ENCODE measurements at places on chromosomes 11 and 22.

GRCh38 chr11:26102325-26102724, 229.6 kb upstream of the ANO3 start:
- DNase-seq: no peak

DNA sequence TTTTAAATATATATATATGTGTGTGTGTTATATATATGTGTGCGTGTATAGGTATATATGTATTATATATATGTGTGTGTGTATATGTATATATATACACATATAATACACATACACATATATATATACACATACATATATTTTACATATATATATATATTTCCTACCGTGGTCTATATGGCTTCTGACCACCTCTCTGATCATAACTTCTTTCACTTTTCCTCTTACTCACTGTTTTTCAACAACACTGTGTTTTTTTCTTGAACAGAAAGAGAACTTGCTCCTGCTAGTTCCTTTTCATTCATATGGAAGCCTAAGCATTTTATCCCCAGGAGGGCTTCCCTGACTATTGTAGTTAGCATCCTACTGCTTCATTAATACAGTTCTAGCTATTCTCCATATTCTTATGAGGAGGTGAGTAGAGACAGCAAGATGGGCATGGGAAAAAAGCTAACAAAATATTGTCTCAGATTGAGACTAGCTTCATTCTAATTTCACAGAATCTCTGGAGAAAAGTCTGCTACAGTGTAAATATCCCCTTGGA, 38.5 kb upstream of the CTSC start:
- DNase-seq: no peak

GRCh38 chr22:41517172-41518047, 26.9 kb downstream of the POLR3H start:
- no peak for DNase-seq

GRCh38 chr11:118281284-118281683, 17.2 kb upstream of the MPZL2 start:
- no peak for DNase-seq

DNA sequence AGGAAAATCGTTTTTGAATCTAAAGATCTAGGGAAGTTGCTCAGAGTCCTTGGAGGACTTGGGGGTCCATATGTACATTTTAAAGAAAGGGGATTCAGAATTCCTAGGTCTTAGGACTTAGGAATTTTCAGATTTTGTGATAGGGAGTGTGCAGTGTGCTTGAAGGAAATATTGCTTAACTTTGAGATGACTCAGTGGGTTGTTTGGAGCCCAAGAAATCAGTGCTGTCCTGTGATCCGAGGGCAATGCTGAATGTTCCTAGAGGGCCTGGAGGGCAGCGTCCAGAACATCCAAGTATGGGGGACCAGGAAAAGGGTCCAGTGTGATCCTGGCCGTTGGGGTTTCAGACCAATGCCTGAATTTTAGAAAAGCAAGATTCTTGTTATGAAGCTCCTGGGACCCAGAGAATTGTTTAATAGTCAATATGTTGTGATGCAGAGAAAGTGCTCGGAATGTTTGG, 3.1 kb upstream of the IGF2 start:
- DNase-seq: no peak
